ENCODE measurements at places on chromosomes 16 and 17. TPM values are rescaled to one million over a fixed set of nuclear protein-coding genes. Genes with fewer than 3 reads are reported as not detected.

SLFN5 gene
- total RNA-seq: 78.2 TPM

ST6GALNAC2 gene
- 1.4 TPM for total RNA-seq

MT1H gene
- not detected for total RNA-seq

TRIM47 gene
- 8.4 TPM for total RNA-seq

DNASE1L2 gene
- 1.1 TPM for total RNA-seq

SLC16A6 gene
- total RNA-seq: 0.09 TPM

RNU2-1 gene
- total RNA-seq: not detected

DNAI2 gene
- total RNA-seq: not detected

ZNF469 gene
- total RNA-seq: 3.3 TPM

LDHD gene
- 0.43 TPM for total RNA-seq

TAC4 gene
- total RNA-seq: not detected

TP53TG3D gene
- 0.63 TPM for total RNA-seq

CRHR1 gene
- not detected for total RNA-seq

NEUROD2 gene
- total RNA-seq: under 0.01 TPM

GUCY2D gene
- 0.09 TPM for total RNA-seq

NOG gene
- total RNA-seq: under 0.01 TPM

VAT1 gene
- total RNA-seq: 552 TPM

NPIPA2 gene
- total RNA-seq: not detected

ATP2A1 gene
- 0.16 TPM for total RNA-seq

MED13 gene
- total RNA-seq: 25.4 TPM

MPV17L gene
- 0.47 TPM for total RNA-seq

CNGB1 gene
- not detected for total RNA-seq

KRT20 gene
- total RNA-seq: not detected

TBC1D3B gene
- 3.2 TPM for total RNA-seq

ACBD4 gene
- 7.4 TPM for total RNA-seq

ZNF18 gene
- 10.6 TPM for total RNA-seq

CENPN gene
- 4.9 TPM for total RNA-seq

ANKFN1 gene
- total RNA-seq: not detected

GALNS gene
- 14.3 TPM for total RNA-seq

SPNS2 gene
- 0.09 TPM for total RNA-seq

SLC35G6 gene
- total RNA-seq: not detected

TBC1D3C gene
- total RNA-seq: not detected

TBC1D28 gene
- total RNA-seq: not detected

PPL gene
- total RNA-seq: 46.3 TPM

All from bronchial smooth muscle cell (primary cell).